Endothelial cell (in vitro differentiated cells): ENCODE measurements at places on chromosomes 11 and 22. TPM values are rescaled to one million over a fixed set of nuclear protein-coding genes. Genes with fewer than 3 reads are reported as not detected.

DNA sequence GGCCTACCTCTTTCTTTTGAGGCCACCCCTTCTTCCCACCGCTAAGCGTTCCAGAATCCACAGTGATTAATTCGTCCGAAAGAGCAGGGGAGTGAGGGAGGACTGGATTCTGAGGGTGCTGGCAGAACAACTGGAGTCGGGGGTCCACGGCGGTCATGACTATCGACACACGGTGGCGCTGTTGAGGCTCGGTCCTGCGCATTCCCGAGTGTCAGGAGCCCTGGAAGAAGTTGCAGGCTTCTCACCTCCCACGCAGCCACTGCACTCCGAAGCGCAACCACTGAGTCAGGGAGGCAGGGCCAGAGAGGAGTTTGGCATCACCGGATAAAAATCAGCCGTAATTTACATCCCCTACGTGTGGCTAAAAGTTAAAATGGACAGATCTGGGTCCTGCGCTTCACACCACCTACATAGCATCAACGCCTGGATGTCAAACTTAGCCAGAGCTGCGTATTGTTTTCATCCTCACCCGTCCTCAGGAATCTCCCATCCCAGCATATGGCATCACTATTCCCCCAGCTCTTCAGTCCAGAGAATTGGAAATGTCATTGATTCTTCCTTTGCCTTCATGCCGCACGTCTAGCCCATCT, 10.7 kb upstream of the CTSF start:
- H3K27ac ChIP-seq: no peak overlapping the region
- H3K4me1 ChIP-seq: no peaks in the 10 kb centered on the region
- peaks cover 5% of the 10 kb centered on the region for H3K27me3 ChIP-seq
- peaks cover 2% of the 10 kb centered on the region for H3K36me3 ChIP-seq

GRCh38 chr11:123439616-123440015, 9.5 kb downstream of the GRAMD1B start:
- no peak overlapping the region for H3K27ac ChIP-seq
- peaks cover 18% of the 10 kb centered on the region for H3K4me1 ChIP-seq
- peaks cover 2% of the 10 kb centered on the region for H3K27me3 ChIP-seq
- no peak overlapping the region for H3K4me3 ChIP-seq

PPARA gene
- total RNA-seq: 12.6 TPM

DNA sequence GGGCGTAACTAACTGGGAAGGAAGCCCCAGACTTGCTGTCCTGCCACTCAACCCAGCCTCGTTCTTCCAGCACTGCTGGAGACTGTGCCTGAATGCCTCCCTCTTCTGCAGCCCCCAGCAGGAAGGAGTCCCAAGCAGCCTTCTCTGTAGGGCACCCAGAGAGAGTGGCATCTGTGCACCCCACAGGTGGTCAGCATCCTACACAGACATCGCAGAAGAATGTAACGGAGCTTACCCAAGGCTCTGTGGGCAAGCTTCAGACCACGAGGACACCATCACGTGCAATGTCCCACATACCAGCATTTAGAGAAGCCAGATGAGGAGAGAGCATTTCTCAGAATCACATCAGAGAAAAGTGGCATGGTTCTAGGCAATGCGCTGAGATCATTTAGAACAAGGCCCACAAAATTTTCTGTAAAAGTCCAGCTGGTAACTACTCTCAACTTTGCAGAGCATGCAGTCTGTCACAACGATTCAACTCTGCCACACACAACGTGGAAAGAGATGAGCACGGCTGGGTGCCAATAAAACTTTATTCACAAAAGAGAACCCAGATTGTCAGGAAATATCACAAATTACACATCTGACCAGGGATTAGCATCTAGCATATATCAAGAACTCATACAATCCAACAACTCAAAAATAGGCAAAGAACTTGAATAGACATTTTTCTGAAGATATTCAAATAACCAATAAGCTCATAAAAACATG, 33.4 kb downstream of the SHANK2 start:
- no peak overlapping the region for H3K4me3 ChIP-seq
- no peak for DNase-seq
- H3K4me1 ChIP-seq: no peaks in the 10 kb centered on the region

SPTBN2 gene
- 17.1 TPM for total RNA-seq

GRCh38 chr11:114562166-114562916, 2.7 kb upstream of the NXPE1 start:
- no peak for DNase-seq
- no peaks in the 10 kb centered on the region for H3K36me3 ChIP-seq
- no peak overlapping the region for H3K4me3 ChIP-seq
- H3K27ac ChIP-seq: no peak overlapping the region

DNA sequence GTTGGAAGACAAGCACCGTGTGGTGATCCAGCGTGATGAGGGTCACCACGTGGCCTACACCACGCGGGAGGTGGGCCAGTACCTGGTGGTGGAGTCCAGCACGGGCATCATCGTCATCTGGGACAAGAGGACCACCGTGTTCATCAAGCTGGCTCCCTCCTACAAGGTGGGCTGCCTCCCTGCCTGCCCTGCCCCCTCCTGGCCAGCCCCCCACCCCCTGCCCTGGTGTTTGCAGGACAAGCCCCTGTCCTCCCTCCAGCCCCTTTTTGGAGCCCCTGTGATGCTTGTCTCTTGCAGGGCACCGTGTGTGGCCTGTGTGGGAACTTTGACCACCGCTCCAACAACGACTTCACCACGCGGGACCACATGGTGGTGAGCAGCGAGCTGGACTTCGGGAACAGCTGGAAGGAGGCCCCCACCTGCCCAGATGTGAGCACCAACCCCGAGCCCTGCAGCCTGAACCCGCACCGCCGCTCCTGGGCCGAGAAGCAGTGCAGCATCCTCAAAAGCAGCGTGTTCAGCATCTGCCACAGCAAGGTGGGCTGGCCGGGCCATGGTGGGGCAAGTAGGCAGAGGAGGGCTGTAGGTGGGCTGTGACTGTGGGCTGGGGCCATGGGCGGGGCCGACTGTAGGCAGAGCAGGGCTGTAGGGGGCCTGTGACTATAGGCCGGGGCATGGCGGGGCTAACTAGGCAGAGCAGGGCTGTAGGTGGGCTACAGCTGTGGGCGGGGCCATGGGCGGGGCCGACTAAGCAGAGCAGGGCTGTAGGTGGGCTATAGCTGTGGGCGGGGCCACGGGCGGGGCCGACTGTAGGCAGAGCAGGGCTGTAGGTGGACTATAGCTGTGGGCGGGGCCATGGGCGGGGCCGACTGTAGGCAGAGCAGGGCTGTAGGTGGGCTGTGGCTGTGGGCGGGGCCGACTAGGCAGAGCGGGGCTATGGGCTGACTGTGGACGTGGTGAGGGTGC, 13.6 kb downstream of the MUC2 start:
- H3K4me3 ChIP-seq: no peak overlapping the region
- peaks cover 6% of the 10 kb centered on the region for H3K36me3 ChIP-seq
- H3K27me3 ChIP-seq: peaks cover 10% of the 10 kb centered on the region

GRCh38 chr22:41557401-41558240, 3.2 kb upstream of the CSDC2 start:
- no peaks in the 10 kb centered on the region for H3K36me3 ChIP-seq
- no peak overlapping the region for H3K4me3 ChIP-seq
- peaks cover 3% of the 10 kb centered on the region for H3K4me1 ChIP-seq
- peaks cover 8% of the 10 kb centered on the region for H3K27me3 ChIP-seq

GRIK4 gene
- 4.5 TPM for total RNA-seq
